Mammary epithelial cell (primary cell): ENCODE measurements at places on chromosomes 3 and 15.

DNA sequence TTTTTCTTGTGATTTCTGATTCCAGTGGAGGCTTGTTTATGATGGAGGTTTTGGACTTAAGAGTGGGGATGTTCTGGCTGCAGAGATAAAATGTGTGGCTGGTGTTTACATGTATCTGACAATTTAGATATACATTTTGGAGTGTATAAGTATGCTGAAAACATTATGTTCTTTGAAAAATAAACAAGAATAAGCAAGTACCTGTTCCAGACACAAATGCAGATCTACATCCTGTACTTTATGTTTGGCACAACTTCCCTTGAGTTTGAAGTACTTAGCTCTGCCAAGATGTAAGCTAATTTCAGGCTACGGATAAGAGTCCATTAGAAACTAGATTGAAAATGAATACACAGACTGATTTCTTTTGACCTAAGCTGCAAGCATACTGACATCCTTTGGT, 277.2 kb downstream of the CHST2 start:
- DNase-seq = no peak

GRCh38 chr3:71202848-71203533, 380.5 kb downstream of the FOXP1 start:
- DNase-seq = no peak

DNA sequence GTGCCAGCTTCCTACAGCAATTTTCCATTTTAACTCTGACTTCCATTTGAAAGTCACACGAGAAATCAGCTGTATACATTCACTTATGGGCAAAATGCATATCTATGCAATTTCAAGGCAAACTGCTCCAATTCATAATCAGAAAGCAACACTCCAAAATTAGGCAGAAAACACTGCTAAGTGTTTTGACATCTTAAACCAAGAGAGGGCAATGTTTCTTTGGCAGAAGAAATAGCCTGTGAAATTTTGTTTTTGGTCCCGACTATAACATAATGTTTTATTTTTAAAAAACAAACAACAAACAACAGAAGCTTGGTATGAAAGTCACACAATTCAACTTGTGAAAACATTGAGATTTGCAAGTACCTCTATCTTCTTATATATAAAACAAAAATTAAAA, 42.6 kb downstream of the GOLIM4 start:
- DNase-seq = no peak

DNA sequence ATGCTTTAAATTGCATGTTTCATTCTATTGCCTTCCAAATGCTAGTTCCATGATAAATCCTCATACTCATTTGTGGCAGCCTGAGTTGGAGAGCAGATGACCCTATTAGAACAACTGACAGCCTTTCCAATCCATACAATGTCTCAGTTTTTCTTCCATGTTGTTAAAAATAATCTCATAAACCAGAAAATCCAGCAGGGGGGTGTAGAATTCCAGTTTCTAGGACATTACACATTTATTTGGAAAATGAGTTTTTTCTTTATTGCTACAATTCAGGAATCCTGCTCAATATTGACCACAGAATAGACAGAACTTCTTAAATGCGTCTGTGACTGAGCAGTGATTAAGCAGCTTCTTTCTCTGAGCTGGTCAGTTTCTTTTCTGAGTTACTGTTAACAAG, 174.2 kb upstream of the ATP10A start:
- DNase-seq = no peak

DNA sequence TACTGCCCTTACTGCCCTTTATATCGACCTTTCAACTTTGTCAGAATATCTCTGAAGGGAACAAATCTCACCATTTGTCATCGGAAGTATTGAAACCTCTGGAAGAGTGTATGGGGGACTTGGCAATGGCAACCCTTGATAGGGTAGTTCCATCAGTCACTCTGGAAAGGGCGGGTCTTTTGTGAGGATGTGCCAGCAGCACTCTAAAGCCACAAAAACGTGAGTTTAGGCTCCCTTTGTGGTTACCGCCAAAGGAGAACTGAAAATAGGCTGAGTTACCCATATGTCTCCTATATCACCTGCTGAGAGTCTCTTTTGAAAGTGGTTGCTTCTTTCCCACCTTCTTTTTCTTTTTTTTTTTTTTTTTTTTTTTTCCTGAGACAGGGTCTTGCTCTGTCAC, 296.8 kb upstream of the CHRM5 start:
- no peak for DNase-seq

- no peak for DNase-seq
These were observed 1.1 kb downstream of the SEC13 start for GRCh38 chr3:10319804-10320203.

DNA sequence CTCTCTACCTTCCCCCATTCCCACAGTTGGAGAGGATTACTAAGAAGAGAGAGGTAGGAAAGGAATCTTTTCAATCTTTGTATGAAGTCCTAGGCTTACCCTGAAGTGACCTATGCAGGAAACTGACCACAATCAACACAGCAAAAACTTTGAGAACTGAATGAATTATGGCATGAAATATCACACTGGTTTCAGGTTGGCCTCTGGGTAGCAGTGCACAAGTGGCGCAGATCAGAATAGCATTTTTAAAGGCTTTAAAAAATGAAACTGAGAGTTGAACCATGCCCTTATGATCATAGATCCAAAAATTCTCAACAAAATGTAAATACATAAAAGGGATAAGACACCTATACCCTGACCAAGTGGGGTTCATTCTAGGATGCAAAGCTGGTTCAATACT, 198.9 kb downstream of the CPNE4 start:
- no peak for DNase-seq

- DNase-seq = peak; percentile 80
These were observed 31.1 kb downstream of the CYFIP1 start for GRCh38 chr15:22949074-22949547.

GRCh38 chr15:61184431-61184830, 44.7 kb downstream of the RORA start:
- DNase-seq = no peak

DNA sequence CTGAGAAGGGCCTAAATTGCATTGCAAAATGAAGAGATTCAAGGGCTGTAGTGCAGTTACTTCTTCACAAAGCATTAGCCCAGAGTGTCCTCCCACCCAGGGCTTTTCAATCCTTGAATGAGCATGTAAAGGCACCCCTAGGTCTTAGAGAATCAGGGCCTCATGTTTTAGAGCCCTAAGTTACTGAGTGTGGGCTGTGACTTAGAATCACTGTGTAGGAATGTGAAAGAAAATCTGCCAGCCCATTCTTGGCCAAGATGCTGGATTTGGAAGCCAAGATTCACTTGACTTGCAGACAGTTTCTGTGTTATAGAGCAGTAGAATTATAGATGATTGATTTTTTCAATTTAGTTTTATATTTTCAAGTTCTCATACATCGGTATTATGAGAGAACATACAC, 153.2 kb downstream of the MYRIP start:
- no peak for DNase-seq

DNA sequence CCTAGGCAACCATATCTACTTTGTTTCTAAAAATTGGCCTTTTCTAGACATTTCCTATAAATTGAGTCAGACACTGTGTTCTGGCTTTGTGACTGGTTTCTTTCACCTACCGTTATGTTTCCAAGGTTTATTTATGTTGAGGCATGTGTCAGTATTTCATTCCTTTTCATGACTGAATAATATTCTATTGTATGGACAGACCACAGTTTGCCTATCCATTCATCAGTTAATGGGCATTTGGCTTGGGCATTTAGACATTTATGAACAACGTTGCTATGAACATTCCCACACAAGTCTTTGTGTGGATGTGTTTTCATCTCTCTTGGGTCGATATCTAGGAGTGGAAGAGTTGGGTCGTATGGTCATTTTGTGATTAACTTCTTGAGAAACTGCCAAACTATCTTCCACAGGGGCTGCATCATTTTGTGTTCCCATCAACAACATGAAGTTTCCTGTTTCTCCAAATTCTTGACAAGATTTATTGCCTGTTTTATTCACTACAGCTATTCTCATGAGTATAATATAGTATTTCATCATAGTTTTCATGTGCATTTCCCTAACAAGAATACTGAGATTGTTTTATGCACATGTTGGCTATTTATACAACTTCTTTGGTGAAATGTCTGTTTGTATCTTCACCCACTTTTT, 3.5 kb upstream of the EFCC1 start:
- no peak for DNase-seq

GRCh38 chr3:20104167-20104661, 64.0 kb downstream of the KAT2B start:
- DNase-seq = no peak

DNA sequence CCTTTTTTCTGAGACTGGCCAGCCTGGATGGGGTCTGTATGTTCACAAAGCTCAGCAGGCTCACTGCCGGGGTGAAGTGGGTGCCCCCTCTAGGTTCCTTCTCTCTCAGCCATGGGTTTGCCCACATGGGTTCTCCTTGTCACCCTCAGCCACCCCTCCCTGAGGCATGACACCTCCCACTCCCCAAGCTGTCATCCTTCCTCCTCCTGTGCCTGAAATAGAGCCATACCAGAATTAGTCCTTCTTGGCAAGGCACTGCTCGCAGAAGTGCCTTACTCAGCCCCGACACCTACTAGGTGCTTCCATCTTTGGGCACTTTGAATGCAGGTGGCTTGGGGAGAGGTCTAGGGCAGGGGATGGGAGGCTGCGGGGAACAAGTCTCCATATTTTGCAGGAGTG, 62.9 kb upstream of the SEC13 start:
- DNase-seq = no peak

GRCh38 chr3:146283781-146284445, 33.0 kb upstream of the PLSCR4 start:
- DNase-seq = no peak

DNA sequence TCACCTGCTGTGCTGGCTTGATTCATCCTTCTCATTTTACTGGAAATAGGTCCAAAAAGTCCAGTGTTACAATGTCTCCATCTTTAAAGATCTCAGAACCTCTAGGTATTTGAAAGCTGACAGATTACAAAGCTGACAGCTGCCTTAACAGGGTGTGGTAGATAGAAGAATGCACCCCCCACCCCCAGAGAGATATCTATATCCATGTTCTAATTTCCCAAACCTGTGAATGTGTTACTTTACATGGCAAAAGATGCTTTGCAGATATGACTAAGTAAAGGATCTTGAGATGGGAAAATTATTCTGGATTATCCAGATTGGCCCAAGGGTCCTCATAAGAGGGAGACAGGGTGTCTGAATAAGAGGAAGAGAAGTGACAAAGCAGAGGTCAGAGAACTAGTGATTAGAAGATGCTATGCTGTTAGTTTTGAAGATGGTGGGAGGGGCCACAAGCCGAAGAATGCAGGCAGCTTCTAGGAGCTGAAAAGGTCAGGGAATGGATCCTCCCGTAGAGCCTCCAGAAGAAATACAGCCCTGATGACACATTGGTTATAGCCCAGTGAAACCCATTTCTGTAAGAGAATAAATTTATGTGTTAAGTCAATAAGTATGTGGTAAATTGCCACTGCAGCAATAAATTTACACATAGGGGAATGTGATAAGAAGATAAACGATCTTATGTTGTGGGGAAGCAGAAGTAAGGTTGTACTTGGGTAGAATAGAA, 21.5 kb upstream of the FSTL1 start:
- no peak for DNase-seq
